Germinal center (tissue), 1 donor: ENCODE measurements at places on chromosomes 12 and 14.

DNA sequence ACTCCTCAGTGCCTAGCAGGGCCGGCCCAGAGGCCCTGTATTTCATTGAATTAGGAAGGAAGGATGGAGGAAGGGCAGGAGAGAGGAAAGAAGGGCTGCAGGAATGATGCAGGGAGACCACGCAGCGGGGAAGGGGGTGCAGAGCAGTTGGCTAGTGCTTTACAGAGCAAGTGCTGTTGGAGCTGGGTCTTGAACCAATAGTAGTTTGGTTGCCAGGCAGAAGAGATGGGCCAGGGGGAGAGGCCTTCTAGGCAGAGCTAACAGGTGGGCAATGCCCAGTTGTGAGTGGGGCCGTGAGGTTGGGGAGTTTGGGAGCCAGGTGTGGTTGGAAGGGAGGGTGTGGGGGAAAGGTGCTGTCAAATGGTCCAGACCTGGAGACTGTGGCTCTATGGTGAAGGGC, 39.1 kb upstream of the SRSF5 start:
- DNase-seq = no peak

- no peak for DNase-seq
Measured at GRCh38 chr14:103542605-103543088, 13.7 kb downstream of the TRMT61A start.

GRCh38 chr12:120755269-120755668, 29.6 kb downstream of the ACADS start:
- no peak for DNase-seq

DNA sequence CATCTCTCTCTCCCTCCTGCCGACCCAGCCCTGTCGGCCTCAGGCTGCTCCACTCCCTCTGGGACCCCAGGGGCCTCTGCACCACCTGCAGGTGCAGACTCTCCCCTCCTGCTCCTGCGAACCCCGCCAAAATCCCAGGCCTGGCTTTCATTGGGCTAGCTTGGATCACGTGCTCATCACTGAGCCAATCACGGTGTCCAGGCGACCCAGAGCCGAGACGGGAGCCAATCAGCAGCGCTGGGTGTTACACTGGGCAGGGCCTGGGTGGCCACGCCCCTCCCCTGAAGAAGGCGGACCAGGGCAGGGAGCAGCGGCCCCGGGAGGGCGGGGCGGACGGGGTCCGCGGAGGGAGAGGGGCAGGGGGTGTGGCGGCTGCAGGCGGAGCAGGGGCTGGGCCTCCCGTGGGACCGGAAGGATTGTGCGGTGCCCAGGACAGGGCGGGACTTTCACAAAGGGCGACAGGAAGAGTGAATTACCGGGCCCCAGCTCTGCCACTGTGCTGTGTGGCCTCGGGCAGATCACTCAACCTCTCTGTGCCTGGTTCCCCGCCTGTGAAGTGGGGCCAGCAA, 66.6 kb upstream of the FBRSL1 start:
- DNase-seq = no peak

- no peak for DNase-seq
Measured at GRCh38 chr12:116474899-116475298, 84.3 kb upstream of the MAP1LC3B2 start.
